Skeletal muscle cell (primary cell): ENCODE measurements at places on chromosomes 1 and 21.

- DNase-seq = no peak
Measured at GRCh38 chr21:15276243-15276642, 211.4 kb upstream of the NRIP1 start.

GRCh38 chr21:17250778-17251241, 262.0 kb upstream of the CXADR start:
- no peak for DNase-seq

- DNase-seq = peak; percentile 65
Measured at GRCh38 chr1:196651637-196652215, at the start of gene CFH. Gene CFH (plus strand): TSS chr1:196652043. CDS start chr1:196652118, 75 bp downstream.

- DNase-seq = no peak
Measured at GRCh38 chr1:161982917-161983316, 40.8 kb downstream of the OLFML2B start.

- DNase-seq = no peak
Measured at GRCh38 chr21:43786300-43786806, 3.0 kb upstream of the RRP1 start.

DNA sequence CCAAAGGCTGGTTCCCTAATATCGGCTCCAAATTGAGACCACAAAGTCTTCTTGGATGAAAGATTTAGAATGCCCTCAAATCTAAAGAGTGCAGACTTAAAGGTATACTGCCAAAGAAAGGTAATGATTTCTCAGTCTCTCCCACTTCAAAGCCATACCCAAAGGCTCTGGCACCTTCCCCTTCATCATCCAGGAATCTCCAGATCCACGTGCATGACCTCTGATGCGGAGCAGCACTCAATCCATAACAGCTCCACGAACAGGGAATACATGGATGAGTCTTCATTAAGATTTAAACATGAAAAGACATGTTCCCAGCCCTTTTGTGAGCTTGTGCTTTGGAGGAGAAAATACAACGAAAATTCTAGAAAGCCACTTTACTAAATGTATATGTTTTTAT, 453.9 kb downstream of the DSCAM start:
- no peak for DNase-seq

DNA sequence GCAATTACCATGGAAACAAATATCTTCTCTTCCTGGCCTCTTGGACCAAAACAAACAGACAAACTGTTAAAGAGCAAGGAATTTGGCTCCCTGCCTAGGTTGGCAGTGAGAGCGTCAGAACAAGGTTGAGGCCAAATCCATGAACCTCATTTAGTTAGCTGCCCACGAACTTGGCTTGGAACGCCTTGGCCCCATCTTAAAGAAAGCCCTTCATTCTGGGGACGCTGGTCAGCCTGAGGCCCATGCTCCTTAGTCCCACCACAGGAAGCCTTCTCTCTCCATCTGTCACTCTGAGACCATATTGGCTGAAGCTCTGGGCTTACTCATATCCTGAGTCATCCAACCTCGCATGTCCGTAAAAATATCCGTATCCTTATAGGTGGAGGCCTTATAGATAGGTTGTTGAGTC, 62.4 kb upstream of the DIRAS3 start:
- peak; percentile 72 for DNase-seq

DNA sequence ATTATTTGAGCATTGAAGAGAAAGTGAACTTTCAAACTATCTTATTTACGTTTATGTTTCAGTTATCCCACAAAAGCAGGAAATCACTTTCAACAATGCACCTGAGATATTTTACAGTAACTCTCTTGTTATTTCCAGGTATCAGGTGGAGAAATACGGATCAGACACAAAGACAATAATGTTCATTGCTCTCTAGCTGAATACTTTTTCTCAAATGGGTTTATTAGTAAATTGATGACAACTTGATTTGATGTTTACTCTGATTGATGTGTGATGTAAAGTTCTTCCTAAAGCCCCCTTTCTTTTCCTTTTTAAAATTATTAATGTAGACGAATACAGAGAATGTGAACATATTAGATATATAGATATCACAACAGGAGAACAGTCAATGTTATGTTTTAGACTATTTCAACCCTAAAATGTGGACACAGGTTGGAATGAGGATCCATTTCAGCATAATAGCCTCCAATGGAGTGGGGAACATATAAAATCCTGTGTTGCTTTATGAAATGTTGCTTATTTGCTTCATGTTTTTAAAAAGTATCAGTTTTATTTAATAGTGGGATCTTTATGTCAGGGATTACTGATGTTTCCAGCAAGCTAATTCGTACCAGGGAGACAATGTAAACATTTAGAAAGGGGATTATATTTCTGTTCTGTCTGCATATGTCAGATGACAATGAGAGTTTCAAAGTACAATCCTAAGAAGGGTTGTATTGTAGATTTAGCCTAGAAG, 1522.3 kb upstream of the TPTE start:
- DNase-seq = no peak

GRCh38 chr21:30487336-30487735, at the start of gene KRTAP19-2:
Gene KRTAP19-2 (minus strand): TSS chr21:30487436. CDS start chr21:30487348, 88 bp downstream.
- no peak for DNase-seq

GRCh38 chr1:84505493-84506001, 639 bp upstream of the SPATA1 start:
- DNase-seq = peak; percentile 11

DNA sequence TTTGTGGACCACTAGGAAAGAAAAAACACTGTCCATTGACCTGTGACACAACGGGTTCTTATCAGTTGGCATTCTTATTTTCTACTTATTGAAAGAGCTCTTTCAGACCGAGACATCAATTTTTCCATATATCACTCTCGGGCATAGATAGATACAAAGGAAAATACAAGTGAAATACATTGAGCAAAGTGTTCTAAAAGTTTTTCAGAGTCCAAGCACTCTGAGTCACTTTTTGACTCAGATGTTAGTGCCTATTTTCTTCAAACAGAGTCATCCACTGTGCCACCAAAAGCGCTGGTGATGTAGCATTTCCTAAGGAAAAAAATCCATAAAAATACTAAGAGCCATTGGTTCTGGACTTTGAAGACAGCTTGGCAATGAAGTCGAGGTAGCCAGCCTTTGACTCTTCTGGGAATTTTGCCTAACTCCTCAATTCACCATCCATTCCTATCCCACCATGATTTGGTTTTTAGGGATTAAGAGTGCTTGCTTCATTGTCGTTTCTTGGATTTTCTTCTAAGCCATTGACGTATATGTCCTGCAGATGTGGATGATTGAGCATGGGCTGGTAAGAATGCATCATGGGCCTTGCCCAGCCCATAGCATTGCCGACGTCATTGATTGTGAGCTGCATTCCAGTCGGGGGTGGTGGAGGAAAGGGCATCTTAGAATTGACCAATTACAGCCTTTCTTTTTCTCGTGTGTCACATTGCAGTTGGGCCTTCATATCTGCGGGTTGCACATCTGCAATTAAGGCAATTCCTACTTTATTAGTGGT, 10.6 kb downstream of the GALNT2 start:
- no peak for DNase-seq

GRCh38 chr1:225816643-225817538, 7.0 kb downstream of the EPHX1 start:
- DNase-seq = no peak

GRCh38 chr1:180956028-180956640, 43.4 kb downstream of the KIAA1614 start:
- DNase-seq = no peak

DNA sequence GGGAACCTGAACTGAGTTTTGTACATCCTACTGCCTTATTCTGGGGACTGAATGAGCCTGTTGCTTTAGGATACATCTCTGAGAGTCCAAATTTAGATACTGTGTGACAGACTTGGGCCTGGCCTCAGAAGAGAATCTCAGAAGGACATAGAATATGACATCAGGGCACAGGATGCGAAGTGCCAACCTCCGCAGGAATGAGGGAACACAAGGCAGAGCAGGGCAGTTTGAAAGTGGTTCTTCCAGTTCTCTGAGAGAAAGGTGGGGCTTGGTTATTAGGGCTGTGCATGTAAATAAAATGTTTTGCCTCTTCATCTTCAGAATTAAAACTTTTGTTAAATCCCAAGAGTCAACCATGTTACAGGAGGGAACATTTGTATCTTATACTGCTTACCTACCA, 23.1 kb downstream of the TRAF5 start:
- DNase-seq = no peak

DNA sequence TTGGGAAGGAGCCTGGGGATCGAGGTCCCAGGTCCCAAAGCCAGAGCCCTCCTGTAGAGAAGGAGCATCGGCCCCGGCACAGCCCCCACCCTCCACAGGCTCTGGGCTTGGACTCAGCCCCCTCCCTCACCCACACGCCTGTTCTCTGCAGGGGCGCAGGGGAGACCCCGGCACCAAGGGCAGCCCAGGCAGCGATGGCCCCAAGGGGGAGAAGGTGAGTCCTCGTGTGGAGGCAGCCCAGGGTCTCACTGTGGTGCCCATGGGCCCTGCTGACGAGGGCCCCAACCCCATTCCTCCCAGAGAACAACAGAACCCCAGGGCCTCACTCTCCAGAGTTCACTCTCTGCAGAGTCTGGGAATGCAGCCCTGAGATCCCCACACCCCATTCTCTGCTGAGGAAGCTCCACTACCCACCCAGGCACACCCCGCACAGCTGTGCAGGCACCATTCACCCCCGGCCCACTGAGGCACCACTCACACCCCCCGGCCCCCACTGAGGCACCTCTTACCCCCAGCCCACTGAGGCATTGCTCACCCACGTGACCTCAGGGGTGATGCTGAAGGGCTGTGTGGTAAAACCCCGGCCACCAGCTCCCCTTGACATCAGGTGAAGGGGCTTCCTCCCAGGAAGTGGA, 21.8 kb downstream of the COL6A2 start:
- DNase-seq = no peak

GRCh38 chr1:97668945-97669344, 251.9 kb downstream of the DPYD start:
- DNase-seq = no peak

DNA sequence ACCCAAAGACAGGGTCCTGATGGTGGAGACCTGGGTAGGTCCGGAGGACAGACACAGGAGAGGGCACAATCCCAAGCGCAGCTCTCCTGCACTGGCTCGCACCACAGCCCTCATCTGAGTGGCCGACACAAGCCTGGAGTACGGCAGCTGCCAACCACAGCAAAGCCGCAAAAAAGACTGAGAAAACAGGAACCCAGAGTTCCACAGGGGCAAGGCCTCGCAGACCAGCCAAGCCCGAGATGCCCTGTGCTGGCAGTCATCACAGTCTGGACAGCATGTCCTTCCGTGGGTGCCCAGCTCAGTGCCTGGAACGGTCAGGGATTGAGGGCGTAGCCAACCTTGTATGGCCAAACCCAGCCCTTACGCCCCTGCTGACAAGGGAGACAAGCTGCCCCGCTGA, 11.4 kb downstream of the ZBTB48 start:
- no peak for DNase-seq

DNA sequence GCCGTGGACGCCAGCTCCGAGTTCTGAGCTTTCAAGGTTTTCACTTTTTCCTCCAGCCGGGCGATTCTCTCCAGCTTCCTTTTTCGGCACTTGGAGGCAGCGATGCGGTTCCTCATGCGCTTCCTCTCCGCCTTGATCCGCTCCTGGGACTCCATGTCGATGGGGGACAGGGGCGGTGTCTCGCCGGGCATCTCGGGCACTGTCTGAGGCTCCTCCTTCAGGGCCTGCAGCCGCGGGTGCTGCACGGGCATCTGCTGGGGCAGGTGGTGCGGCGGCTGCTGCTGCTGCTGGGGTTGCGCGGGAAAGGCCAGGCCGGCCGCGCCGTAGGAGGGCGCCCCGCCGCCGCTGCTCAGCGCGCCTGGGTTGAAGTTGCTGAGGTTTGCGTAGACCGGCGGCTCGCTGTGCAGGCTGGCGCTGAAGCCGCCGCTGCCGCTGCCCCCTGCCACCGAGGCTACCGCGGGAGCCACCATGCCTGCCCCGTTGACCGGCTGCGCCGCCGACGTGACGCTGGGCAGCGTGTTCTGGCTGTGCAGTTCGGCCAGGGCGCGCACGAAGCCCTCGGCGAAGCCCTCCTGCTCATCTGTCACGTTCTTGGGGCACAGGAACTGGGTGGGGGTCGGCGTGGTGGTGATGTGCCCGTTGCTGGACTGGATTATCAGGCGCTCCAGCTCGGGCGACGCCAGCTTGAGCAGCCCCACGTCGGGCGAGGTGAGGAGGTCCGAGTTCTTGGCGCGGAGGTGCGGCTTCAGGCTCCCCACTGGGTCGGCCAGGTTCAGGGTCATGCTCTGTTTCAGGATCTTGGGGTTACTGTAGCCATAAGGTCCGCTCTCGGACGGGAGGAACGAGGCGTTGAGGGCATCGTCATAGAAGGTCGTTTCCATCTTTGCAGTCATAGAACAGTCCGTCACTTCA, 1.4 kb downstream of the JUN start:
- no peak for DNase-seq

DNA sequence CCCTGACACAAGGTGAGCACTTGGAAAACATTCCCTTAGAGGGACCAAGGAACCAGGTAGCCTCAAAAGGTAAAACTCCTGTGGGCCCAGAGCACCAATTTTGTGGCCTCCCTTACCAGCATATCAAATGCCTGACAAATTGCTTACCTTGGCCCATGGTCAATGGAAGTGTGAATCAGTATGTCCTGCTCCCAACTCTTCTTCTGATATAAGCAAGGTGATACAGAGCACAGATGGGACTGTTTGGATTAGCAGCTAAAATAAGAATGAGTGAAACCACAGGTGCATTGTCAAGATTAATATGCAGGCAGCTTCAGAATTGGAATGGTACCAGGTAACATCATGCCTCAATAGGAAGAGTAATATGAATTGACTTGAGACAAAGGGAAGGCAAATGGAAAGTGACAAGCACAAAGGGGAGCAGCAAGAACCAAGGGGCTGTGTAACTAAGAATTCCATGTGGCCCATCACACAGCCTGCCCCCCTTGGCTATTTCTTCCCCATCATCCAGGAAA, 156.8 kb upstream of the KCND3 start:
- no peak for DNase-seq

DNA sequence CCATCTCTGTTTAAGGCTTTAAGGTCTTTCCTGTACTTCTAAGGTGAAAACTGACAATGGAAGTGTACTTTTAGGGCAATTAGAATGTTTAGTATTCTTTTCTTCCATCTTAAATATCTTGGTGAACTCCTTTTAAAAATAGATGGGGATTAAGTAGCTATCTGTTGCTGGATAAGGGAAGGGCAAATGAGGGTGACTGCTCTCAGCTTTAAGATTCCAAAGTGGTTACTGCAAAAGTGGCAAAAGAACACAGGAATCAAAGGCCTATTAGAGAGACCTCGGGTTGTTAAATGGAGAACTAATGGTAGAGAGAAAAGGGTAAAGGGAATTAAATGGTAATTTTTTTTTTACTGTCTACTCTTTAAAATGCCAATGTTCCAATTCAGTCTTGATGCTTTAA, 774.1 kb upstream of the B3GALT2 start:
- no peak for DNase-seq

DNA sequence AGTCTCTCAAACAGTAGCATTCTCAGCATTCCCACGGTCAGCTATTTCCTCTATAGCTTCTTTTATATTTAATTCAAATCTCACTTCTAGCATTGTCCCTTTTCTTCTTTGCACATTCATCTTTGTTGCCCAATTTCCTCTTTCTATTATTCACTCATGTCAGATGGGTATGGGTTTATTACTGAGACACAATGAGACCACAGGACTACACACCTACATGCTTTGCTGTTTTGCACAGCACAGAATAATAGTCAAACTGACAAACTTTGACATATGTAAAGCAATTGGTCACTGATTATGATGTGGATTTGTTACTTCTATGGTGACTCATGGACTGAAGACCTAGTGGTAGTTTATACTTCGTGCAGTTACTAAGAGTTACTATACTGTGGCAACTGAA, 5.8 kb upstream of the CD1C start:
- DNase-seq = no peak

- no peak for DNase-seq
Measured at GRCh38 chr1:31064111-31064717, 1.3 kb downstream of the PUM1 start.

- no peak for DNase-seq
Measured at GRCh38 chr1:107637101-107637500, 327.9 kb downstream of the VAV3 start.

GRCh38 chr21:33254766-33255165, 11.4 kb upstream of the IL10RB start:
- DNase-seq = no peak
